ENCODE measurements at places on chromosomes 5 and 9. TPM values are rescaled to one million over a fixed set of nuclear protein-coding genes. Genes with fewer than 3 reads are reported as not detected.
A peak's percentile ranks its signal among the peaks of the same experiment; 100 is the strongest.

GRCh38 chr9:5375790-5376477 is 36.3 kb upstream of the RLN1 start:
- ATAC-seq, result peak; percentile 78

DNA sequence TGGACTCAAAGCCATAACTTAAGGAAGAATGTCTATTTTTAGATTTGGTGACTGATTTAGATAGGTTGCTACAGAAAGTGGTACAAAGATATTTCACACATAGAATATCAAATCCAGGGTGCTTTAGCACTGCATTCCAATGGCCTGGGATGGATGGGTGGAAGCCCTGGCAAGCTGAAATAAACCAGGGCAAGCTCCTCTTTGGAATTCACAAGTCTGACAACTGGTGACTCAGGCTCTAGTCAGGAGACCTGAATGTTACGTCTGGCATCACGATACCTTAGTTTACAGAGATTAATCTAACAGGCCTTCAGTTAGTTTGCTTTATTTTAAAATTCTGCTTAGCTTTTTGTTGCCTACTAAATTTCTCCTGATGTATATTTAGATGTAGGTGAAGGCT is 144.0 kb downstream of the TMC1 start:
- ATAC-seq, result no peak

GRCh38 chr9:116323012-116323411 is 169.4 kb downstream of the PAPPA start:
- no peak for ATAC-seq

- ATAC-seq, result peak; percentile 21
Observed at GRCh38 chr5:177132136-177133095, 1.2 kb upstream of the NSD1 start.

GRCh38 chr5:176535664-176536131 is 1.5 kb downstream of the RNF44 start:
- ATAC-seq, result no peak

GRCh38 chr9:76521244-76521681 is 62.3 kb downstream of the GCNT1 start:
- no peak for ATAC-seq

DNA sequence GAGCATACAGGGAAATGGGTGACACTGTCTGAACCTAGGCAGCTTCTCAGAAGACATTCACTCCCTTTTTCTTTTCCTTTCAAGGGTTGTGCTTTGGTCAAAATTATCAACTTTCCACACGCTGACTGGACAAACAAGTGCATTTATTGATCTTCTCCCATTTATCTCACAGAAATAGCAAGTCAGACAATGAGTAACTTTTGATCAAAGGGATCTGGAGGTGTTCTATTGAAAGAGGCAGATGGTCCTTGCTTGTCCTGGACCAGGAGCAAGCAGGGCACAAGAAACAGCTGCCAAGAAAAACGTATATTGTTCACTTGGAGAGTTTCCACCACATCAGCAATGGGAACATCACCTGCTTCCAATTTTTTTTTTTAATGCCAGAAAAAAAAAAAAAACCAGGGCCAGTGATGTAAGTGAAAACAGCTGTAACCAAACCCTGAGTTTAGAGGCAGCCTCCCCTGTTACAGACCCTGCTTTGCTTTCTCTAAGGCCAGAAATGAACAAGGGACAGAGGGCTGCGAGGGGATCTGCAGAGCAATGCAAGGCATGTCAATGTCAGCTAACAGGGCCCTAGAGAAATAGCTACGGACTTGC is 79.8 kb downstream of the NIPSNAP3B start:
- no peak for ATAC-seq

DNA sequence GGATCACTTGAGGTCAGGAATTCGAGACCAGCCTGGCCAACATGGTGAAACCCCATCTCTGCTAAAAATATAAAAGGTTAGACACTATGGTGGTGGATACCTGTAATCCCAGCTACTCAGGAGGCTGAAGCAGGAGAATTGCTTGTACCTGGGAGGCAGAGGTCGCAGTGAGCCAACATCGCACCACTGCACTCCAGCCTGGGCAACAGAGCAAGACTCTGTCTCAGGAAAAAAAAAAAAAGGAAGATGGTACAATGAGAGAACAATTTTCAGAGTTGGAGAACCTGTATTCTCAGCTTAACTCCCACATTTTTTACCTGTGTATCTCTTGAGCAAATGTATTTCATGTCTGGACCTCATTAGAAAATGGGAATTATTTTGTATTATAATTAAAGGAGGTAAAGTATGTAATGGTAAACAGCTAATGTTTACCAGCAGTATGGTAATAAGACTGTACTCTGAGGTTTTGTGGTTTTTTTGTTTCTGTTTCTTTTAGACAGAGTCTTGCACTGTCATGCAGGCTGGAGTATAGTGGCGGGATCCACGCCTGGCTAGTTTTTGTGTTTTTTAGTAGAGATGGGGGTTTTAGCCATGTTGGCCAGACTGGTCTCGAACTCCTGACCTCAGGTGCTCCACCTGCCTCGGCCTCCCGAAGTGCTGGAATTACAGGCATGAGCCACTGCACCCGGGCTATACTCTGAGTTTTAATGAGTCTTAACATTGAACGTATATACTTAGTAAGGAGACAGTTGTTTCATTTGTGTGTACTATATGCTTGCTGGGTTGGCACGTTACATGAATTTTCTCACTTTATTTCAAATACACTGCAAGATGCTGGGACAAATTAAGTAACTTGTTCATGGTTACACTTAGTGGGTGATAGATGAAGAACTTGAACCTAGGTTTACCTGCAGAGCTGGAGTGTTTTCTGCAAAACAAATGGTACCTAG is 16.2 kb downstream of the UHRF2 start:
- ATAC-seq, result peak; percentile 85

THG1L gene
- total RNA-seq, result 11.0 TPM

SNCAIP gene
- total RNA-seq, result not detected

ADAMTS6 gene
- 1.2 TPM for total RNA-seq

NOXA1 gene
- 0.39 TPM for total RNA-seq

Data from activated T-helper 17 cell treated with anti-CD3 and anti-CD28 coated beads, Interleukin-2, amount 50 U/mL, for 72 hours (primary cell).